ENCODE measurements at places on chromosomes 5 and 9. TPM values are rescaled to one million over a fixed set of nuclear protein-coding genes. Genes with fewer than 3 reads are reported as not detected.

The SOWAHA gene
- not detected for total RNA-seq

The IFNE gene
- total RNA-seq = 15.7 TPM

The AGGF1 gene
- 31.2 TPM for total RNA-seq

The FYB1 gene
- 0.12 TPM for total RNA-seq

The OR1J2 gene
- total RNA-seq = not detected

The TEK gene
- total RNA-seq = 3.6 TPM

The TRPM6 gene
- under 0.01 TPM for total RNA-seq

The IL17B gene
- 0.22 TPM for total RNA-seq

The CARTPT gene
- not detected for total RNA-seq

The TMEM171 gene
- 0.62 TPM for total RNA-seq

The SLC46A2 gene
- total RNA-seq = not detected

The OTP gene
- not detected for total RNA-seq

The SPINK5 gene
- not detected for total RNA-seq

The NDOR1 gene
- total RNA-seq = 2.6 TPM

The CBY3 gene
- total RNA-seq = not detected

The RETREG1 gene
- total RNA-seq = 6.6 TPM

The SLC2A6 gene
- total RNA-seq = 16.2 TPM

The SPINK1 gene
- total RNA-seq = 0.33 TPM

The PCDHA8 gene
- 0.12 TPM for total RNA-seq
